ENCODE measurements at places on chromosomes 12 and 14.

- no peak for DNase-seq
Measured at GRCh38 chr12:52156757-52157565, 34.9 kb downstream of the KRT80 start.

- DNase-seq: no peak
Measured at GRCh38 chr12:16473610-16474326, 126.3 kb downstream of the MGST1 start.

- DNase-seq: no peak
Measured at GRCh38 chr12:132392389-132393244, 63.2 kb upstream of the GALNT9 start.

DNA sequence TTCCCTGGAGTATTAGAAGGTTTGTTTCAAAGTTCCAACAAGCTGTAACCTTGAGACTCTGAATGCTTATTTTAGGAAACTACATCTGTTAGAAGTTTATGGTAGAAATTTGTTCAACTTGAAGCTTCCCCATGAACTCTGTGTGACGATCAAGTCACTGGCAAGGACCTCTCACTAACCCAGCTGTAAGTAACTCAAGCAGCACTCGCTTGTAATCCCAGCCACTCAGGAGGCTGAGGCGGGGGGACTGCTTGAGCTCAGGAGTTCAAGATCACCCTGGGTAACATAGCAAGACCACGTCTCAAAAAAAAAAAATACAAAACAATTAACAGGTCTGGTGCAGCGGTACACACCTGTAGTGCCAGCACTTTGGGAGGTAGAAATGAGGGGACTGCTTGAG, 25.6 kb downstream of the TESC start:
- DNase-seq: no peak

GRCh38 chr14:105061428-105062047, 3.7 kb downstream of the GPR132 start:
- DNase-seq: no peak

DNA sequence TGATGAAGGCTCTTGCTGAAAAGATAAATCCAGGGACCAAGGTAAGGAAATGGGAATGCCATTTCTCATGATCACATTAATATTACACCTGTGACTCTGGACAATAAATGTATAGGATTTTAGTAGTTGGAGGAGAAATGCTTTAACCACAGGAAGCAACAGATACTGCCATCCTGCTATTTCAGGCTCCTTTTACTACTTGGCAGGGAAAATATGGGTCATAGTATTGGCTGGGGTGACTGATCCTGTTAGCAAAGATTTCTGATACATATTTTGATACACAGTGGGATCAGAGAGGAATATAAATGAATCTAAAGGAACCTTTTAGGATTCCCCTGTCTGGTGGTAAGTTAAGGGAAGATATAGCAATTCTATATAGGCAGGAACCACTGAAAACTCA, 115.0 kb downstream of the IGF1 start:
- no peak for DNase-seq

- DNase-seq: no peak
Measured at GRCh38 chr12:108123402-108123801, 5.7 kb upstream of the WSCD2 start.

DNA sequence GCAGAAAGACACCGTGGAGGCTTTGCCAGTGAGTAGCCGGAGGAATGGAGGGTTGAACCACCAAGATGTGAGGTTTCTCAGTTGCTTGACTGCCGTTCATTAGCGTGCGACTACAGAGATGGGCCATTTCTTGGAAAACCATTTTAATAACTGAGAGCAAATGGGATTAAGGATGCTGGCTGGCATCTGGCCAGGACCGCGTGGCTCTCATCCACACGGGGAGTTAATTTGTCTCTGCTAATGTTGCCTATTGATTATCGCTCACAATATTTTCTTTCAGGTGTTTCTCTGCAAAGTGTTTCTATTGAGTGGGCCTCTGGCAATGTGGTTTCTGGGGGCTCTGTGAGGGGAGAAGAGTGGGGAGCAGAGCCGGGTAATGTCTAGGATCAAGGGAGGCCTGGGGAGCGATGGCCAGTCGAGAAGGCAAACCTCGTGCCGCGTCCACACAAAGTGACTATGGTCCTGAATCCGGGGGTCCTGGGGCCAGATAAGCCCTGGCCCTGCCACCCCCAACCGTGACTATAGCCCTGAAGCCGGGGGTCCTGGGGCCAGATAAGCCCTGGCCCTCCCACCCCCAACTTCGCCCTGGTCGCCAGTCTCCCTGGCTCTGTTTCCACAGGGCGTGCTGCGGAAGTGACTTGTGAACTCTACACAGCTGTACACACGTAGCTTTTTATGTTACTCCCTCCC, 110.6 kb downstream of the PRMT8 start:
- DNase-seq: no peak

GRCh38 chr12:96889273-96889933, 17.7 kb upstream of the NEDD1 start:
- no peak for DNase-seq

DNA sequence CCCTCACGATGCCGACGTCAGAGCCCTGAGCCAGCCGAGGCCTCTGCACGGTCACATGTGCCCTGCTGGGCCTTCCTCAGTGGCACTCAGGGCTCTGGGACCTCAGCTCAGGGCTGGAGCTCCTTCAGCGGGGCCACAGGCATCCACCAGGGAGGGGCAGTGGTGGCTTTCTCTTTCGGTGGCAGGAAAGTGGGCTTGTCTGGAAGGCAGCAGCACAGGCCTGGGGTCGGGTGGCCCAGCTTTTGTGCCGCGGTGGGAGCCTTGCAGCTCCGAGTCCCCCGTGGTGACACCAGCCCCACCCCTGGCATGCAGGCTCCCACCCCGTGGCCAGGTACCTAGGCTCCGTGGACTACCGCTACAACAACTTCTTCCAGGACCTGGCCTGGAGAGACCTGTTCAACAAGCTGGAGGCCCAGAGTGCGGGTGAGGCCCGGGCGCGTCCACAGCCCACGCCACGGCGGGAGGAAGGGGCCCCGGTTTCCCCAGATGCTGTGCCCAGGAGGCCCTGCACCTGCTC, 14.2 kb upstream of the TEX22 start:
- DNase-seq: no peak

DNA sequence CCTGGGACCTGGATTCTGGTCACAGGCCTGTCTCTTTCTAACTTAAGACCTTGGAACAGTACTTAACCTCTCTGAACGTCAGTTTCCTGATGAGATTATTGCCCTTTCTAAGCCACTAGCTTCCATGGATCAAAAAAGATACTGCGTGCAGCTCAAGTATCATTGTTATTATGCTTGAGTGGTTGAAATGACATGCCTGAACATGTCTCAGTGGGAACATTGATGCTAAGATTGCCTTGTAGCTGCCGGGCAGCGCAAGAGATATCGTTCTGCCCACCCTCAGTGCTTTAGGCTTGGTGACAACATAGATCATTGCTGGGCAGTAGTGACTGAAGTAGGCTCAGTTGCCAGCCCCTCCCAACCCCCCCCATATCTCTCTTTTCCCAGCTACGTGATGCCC, 131.9 kb downstream of the SMOC1 start:
- no peak for DNase-seq

DNA sequence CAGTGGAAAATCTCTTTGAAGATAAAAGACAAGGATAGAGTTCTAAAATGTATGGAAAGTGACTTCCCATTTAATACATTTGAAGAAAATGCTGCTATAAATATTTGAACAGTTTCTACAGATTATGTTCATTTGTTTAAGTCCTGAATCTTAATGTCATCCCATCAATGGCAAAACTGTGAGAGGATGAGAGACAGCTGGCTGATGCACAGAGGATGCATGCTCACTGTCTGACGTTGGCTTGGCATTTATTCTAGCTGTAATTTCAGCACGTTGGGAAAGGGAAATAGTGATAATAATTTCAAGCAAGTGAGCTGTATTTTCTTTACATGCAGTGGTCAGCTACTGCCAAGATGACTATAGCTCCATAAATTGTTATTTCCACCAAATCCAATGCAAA, 40.5 kb downstream of the PPFIA2 start:
- DNase-seq: no peak

- no peak for DNase-seq
Measured at GRCh38 chr12:84619053-84619571, 293.5 kb downstream of the SLC6A15 start.

DNA sequence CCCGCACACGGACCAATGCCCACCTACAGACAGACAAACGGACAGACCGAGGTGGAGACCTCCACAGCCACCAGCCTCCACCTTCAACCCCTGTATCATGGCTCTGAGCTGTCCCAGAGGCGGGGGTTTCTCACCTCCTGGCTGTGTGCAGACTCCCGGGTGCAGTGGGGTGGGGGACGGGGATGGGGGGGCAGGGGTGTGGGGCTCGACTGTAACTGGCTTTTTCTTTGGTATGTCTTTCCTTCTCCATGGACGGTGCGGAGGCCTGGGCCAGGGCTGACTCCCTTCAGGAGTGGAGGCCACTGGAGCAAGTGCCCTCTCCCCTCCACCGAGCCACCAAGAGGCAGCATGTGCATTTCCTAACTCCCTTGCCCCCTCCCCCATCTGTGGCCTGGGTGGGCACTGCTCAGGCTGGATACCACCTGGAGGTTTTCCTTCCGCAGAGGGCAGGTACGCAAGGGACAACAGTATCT, 122.6 kb downstream of the ESRRB start:
- DNase-seq: no peak

- DNase-seq: no peak
Measured at GRCh38 chr12:75020068-75020557, 189.5 kb downstream of the KCNC2 start.

GRCh38 chr12:63997198-63997597, 152.7 kb downstream of the SRGAP1 start:
- DNase-seq: no peak

- DNase-seq: no peak
Measured at GRCh38 chr12:132210223-132211055, 66.2 kb downstream of the NOC4L start.

- DNase-seq: no peak
Measured at GRCh38 chr12:130169256-130169655, 7.0 kb downstream of the FZD10 start.

GRCh38 chr12:6205761-6206160, 5.6 kb downstream of the CD9 start:
- no peak for DNase-seq

- DNase-seq: no peak
Measured at GRCh38 chr14:30875788-30876053, 1.4 kb downstream of the COCH start.

- peak; percentile 43 for DNase-seq
Measured at GRCh38 chr14:41636492-41637392, 30.1 kb downstream of the LRFN5 start.

DNA sequence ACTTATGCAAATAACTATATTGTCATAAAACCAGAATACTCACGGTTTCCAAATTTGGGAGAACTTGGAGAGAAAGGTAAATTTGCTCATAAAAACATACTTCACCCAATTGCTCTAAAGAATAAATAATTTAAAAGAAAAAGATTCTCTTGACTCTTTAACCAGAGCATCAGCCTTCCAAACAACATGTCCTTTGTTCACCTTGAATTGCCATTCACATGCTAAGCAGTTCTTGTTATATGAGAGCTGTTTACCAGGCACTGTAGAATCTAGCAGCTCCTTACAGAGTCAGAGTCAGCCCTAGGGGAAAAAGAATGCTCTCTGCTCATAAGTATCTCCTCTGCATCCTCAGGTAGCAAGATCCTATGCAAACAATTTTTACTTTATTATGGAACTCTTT, 10.2 kb downstream of the SLCO1A2 start:
- no peak for DNase-seq

- no peak for DNase-seq
Measured at GRCh38 chr12:22215467-22216253, 118.8 kb downstream of the ST8SIA1 start.

- DNase-seq: no peak
Measured at GRCh38 chr12:46486588-46486987, 114.0 kb upstream of the SLC38A2 start.
